ENCODE measurements at places on chromosomes 5 and 9.

- no peak overlapping the region for H3K4me3 ChIP-seq
- DNase-seq = no peak
- H3K27ac ChIP-seq = no peak overlapping the region
- no peaks in the 10 kb centered on the region for H3K27me3 ChIP-seq
Observed at GRCh38 chr9:92171822-92172221, 56.6 kb upstream of the SPTLC1 start.

DNA sequence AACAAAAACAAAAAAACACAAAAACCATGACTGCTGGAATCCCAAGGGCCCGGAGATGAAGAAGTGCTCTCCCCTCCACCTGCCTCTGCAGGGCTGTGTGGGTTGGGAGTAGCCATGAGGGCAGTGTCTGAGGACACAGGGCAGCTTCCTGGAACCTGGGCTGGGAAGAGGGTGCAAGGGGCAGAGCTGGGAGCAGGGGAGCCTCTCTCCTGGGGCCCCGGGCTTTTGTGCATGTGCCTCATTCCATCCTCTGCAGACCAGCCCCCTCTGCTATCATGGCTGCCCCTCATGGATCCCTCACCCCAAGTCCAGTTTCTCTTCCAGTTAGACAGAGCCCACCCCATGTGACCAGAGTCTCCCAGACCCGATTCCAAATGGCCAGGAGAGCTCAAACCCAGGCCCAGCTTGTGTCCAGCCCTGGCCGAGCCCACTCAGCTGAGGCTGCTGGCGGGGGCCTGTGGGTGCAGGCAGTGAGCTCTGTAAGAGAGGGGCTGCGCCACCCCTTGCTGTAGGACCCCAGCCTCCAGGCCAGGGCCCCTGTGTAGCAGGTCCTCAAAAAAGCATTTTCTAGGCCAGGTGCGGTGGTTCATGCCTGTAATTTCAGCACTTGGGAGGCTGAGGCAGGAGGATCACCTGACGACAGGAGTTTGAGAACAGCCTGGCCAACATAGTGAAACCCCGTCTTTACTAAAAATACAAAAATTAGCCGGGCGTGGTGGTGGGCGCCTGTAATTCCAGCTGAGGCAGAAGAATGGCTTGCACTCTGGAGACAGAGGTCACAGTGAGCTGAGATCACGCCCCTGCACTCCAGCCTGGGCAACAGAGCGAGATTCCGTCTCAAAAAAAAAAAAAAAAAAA lies 44.5 kb downstream of the PLPP7 start:
- peaks cover 4% of the 10 kb centered on the region for H3K27me3 ChIP-seq
- H3K4me3 ChIP-seq = no peak overlapping the region
- H3K4me1 ChIP-seq = peaks cover 6% of the 10 kb centered on the region
- H3K27ac ChIP-seq = no peak overlapping the region
- DNase-seq = no peak
- no peaks in the 10 kb centered on the region for H3K36me3 ChIP-seq

DNA sequence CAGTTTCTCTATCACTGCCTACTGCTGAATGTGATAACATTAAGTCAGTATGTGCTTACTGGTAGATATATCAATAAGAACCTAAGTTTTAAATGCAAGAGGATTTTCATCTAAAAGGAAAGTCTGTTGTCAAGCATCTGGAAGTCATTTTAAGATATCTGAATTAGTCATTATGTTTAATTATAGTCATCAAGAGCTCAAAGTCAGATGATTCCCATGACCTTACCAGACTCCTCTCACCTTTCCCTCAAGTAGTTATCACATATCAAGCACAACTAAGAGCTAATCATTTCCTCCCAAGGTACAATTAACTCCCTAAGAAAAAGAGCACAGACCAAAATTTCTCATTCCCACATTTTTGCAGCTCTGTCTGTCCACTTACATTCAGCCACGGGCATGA lies 45.5 kb downstream of the PUM3 start:
- H3K27ac ChIP-seq = no peak overlapping the region
- H3K27me3 ChIP-seq = no peaks in the 10 kb centered on the region
- peaks cover 72% of the 10 kb centered on the region for H3K36me3 ChIP-seq
- DNase-seq = no peak

DNA sequence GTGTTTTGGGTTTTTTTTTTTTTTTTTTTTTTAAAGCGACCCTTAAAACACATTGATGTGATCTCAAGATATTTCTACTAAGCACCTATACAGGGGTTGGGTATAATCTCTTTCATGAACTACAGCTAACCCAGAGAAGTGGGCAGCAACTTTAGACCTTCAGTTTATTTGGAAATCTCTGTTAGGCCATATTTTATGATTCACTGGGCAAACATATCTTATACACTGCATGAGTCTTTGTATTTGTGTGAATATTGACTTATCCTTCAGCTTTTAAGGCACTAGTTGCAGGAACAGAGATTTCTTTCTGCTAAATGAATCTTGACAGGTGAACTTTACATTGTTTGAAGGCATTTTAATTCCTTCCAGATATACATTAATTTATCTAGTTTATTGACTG lies 194.4 kb downstream of the ARRDC3 start:
- no peak overlapping the region for H3K4me3 ChIP-seq
- peaks cover 1% of the 10 kb centered on the region for H3K4me1 ChIP-seq

DNA sequence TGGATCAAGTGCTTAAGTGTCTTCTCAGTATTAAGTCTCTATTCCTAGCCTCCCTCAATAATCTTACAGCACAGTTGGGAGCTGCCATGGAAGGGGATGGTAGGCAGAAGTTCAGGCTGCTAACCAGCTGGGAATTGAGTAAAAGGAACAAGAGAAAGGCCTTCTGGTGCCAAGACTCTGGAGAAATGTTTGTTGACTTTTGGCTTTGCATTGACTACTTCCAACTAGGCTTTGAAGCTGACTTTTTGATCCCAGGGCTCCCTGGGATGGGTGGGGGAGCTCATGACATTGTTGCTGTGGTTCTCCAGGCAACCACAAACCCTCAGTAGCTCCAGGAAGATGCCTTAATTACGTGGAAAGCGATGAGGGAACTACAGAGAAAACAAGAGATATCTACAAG lies 85.2 kb upstream of the HTR4 start:
- H3K27ac ChIP-seq = peak overlapping the region; percentile 94
- DNase-seq = no peak
- H3K4me3 ChIP-seq = no peak overlapping the region
- H3K36me3 ChIP-seq = no peaks in the 10 kb centered on the region
- peaks cover 47% of the 10 kb centered on the region for H3K4me1 ChIP-seq

GRCh38 chr5:43699910-43700309 lies 96.9 kb downstream of the NNT start:
- H3K27ac ChIP-seq = no peak overlapping the region
- H3K4me3 ChIP-seq = no peak overlapping the region
- peaks cover 24% of the 10 kb centered on the region for H3K36me3 ChIP-seq
- DNase-seq = no peak
- no peaks in the 10 kb centered on the region for H3K4me1 ChIP-seq
- H3K27me3 ChIP-seq = no peaks in the 10 kb centered on the region

- no peaks in the 10 kb centered on the region for H3K36me3 ChIP-seq
- DNase-seq = no peak
- no peaks in the 10 kb centered on the region for H3K27me3 ChIP-seq
- no peak overlapping the region for H3K4me3 ChIP-seq
- peaks cover 5% of the 10 kb centered on the region for H3K4me1 ChIP-seq
Observed at GRCh38 chr9:16671591-16672137, 198.8 kb downstream of the BNC2 start.

- peaks cover 21% of the 10 kb centered on the region for H3K27me3 ChIP-seq
- H3K4me3 ChIP-seq = no peak overlapping the region
- DNase-seq = no peak
- H3K27ac ChIP-seq = no peak overlapping the region
Observed at GRCh38 chr9:113715086-113715485, 161.0 kb upstream of the ZNF618 start.

- no peaks in the 10 kb centered on the region for H3K27me3 ChIP-seq
- H3K36me3 ChIP-seq = no peaks in the 10 kb centered on the region
- no peak overlapping the region for H3K27ac ChIP-seq
- no peak overlapping the region for H3K4me3 ChIP-seq
- no peak for DNase-seq
Observed at GRCh38 chr5:39742916-39743315, 318.1 kb upstream of the DAB2 start.

GRCh38 chr9:20838218-20838617 lies 154.2 kb downstream of the FOCAD start:
- DNase-seq = no peak
- H3K4me1 ChIP-seq = peaks cover 4% of the 10 kb centered on the region
- H3K27ac ChIP-seq = no peak overlapping the region
- H3K4me3 ChIP-seq = no peak overlapping the region
- no peaks in the 10 kb centered on the region for H3K27me3 ChIP-seq

DNA sequence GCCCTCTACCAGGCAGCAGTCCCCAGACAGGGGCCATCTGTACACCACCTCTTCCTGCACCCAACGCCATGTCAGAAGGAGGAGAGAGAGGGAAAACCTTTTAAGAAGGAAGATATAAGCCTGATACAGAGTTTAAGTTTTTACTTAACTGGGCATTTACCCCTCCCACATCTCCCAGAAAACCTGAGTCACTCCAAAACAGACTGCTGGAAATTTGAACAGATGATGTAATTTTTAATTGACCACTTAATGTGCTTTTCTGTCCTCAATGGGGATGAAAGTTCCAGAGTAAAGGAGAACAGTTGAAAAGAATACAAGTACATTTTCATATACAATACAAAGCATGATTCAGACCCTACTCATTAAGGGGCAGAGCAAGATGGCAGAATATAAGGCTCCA lies 63.9 kb downstream of the TTC39B start:
- no peak overlapping the region for H3K4me3 ChIP-seq
- peaks cover 4% of the 10 kb centered on the region for H3K36me3 ChIP-seq
- no peak for DNase-seq
- no peaks in the 10 kb centered on the region for H3K4me1 ChIP-seq

DNA sequence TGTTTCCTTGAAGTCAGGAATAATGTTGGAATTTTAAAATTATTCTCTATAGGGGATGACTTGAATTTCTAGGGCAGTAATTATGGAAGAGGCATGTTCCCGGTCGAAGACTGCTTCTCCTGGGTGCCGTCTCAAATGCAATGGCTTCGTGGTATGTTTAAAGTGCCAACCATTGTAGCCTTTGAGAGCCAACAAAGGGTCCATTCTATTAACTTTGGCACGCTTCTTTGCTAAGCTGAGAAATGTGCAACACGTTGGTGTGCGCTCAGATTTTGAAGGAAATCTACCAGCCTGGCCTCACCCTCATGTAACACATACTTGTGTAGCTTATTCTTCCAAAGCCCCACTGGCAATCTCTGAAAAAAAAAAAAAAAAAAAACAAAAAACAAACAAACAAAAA lies 221.2 kb upstream of the ANKH start:
- no peak overlapping the region for H3K4me3 ChIP-seq
- no peaks in the 10 kb centered on the region for H3K4me1 ChIP-seq
- no peak overlapping the region for H3K27ac ChIP-seq
- no peaks in the 10 kb centered on the region for H3K36me3 ChIP-seq
- DNase-seq = no peak

DNA sequence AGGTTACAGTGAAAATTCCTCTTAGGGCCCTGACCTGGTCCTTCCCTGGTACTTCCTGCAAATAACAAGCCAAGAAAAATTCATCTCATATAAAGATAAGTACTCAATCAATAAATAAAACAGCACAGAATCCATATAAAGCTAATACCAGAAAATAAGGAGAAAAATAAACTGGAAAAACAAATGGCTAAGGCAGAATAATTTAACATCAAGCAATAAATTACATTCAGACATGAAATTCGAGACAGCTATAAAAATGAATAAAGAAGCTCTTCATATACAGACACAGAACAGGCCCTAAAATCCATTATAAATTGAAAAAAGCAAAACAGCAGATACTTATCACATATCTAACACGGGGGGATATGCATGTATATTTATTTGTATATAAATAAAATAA lies 99.2 kb downstream of the DTWD2 start:
- DNase-seq = no peak
- no peak overlapping the region for H3K27ac ChIP-seq
- H3K36me3 ChIP-seq = no peaks in the 10 kb centered on the region

DNA sequence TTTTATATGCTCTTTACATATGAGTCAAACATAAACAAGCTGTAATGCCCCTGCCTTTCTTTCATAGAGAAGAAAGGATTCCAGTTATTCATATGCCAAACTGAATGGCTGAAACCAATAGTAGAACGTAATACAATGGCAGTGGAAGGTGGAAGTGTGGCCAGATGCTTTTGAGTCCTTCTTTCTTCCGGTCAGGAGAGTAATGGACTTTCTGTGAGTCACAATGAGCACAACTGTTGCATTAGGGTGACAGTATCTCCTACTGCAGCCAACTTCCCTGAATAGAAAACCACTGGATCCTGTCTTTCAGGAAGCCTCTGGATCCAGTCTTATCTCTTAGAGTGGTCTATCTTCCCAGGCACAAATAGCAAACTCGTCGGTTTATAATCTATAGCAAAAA lies 855.2 kb downstream of the MAT2B start:
- DNase-seq = no peak
- peaks cover 6% of the 10 kb centered on the region for H3K36me3 ChIP-seq
- no peak overlapping the region for H3K27ac ChIP-seq
- H3K4me3 ChIP-seq = no peak overlapping the region
- H3K27me3 ChIP-seq = no peaks in the 10 kb centered on the region

DNA sequence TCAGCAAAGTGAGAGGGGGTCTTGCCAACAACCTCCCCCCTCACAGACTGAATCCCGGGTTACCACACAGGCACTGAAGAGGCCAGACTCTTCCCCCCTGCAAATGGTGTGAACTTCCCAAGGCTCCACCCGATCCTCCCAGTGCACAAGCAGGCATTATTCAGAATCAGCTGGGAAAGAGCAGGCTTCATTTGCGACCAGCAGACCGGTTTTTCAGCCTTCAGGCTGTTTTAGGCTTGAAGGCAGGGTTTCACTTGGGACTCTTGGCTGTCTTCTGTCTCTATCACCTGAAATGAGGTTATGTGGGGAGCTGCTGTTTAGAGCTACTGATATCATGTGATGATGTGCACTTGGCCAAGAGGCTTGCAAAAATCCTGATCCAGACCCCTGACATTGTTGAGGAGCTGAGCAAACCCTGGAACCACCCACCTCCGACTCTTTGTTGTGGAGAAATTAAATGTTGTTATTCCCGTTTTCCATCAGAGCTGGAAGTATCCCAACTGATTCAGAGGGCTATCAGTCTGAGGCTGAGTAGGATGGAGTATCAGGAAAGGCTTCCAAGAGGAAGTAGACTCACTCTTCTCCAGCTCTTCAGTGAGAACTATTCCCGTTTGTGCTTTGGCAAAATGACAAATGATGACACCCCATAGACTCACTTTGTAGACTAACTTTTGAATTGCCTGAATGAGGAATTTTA lies 63.3 kb upstream of the ZFR start:
- H3K27me3 ChIP-seq = peaks cover 26% of the 10 kb centered on the region
- no peak overlapping the region for H3K27ac ChIP-seq
- no peak overlapping the region for H3K4me3 ChIP-seq
- H3K36me3 ChIP-seq = no peaks in the 10 kb centered on the region
- no peaks in the 10 kb centered on the region for H3K4me1 ChIP-seq

Measured in progenitor cell of endocrine pancreas (in vitro differentiated cells).